Caco-2 (cell line): ENCODE measurements at places on chromosomes 7 and 10.
A peak's percentile ranks its signal among the peaks of the same experiment; 100 is the strongest.

- H3K27me3 ChIP-seq, result no peaks in the 10 kb centered on the region
- no peak overlapping the region for H3K4me3 ChIP-seq
- no peak for DNase-seq
- no peaks in the 10 kb centered on the region for H3K4me1 ChIP-seq
Measured at GRCh38 chr10:14126697-14127440, 203.9 kb downstream of the FRMD4A start.

DNA sequence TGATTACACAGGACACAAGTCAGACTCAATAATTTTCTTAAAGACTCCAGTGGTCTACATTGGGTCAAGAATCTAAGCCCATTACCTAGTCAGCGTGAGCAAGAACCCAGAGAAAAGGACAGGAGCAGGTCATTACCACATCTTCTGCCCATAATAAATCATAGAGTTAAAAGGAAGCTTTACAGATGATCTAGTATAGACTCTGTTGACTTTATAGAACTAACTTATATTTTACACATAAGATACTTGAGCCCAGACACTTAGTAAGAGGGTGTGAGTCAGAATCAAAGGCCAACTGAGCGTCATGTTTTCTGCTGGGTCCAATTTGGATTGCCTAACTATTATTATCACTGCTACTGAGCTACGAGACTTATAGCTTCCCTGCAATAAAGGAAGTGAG, 206.1 kb upstream of the NPSR1 start:
- no peak overlapping the region for H3K4me3 ChIP-seq
- H3K4me1 ChIP-seq, result no peaks in the 10 kb centered on the region
- no peaks in the 10 kb centered on the region for H3K36me3 ChIP-seq
- no peaks in the 10 kb centered on the region for H3K27me3 ChIP-seq
- DNase-seq, result no peak
- no peak overlapping the region for H3K27ac ChIP-seq

GRCh38 chr7:47413526-47414341, 168.2 kb downstream of the TNS3 start:
- peaks cover 6% of the 10 kb centered on the region for H3K36me3 ChIP-seq
- H3K27ac ChIP-seq, result peak overlapping the region; percentile 36
- H3K27me3 ChIP-seq, result no peaks in the 10 kb centered on the region

DNA sequence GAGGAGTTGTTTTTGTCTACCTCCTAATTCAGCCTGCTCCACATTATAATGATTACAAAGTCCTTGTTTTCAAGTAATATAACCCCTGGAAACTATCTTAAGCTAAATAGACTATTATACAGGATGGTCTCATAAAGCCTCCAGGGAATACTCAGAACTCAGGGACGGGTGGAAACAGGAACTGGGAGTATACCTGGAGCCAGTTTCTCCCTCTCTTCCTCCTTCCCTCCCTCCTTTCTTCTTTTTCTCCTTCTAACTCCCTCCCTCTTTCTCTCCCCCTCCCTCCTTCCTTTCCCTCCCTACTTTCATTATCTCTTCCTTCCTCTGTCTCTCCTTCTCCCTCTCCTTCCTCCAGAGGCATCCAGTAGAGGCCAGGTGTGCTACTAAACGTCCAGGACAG, 76.2 kb upstream of the PRR15 start:
- H3K27ac ChIP-seq, result peak overlapping the region; percentile 8
- H3K4me1 ChIP-seq, result peaks cover 29% of the 10 kb centered on the region
- H3K27me3 ChIP-seq, result no peaks in the 10 kb centered on the region
- H3K36me3 ChIP-seq, result no peaks in the 10 kb centered on the region; the same call in 1 of the 2 replicates
- H3K4me3 ChIP-seq, result no peak overlapping the region
- no peak for DNase-seq

- DNase-seq, result no peak
- H3K4me1 ChIP-seq, result peaks cover 6% of the 10 kb centered on the region; the same call in 1 of the 2 replicates
- H3K4me3 ChIP-seq, result peak overlapping the region; percentile 79
- no peak overlapping the region for H3K27ac ChIP-seq
- no peaks in the 10 kb centered on the region for H3K27me3 ChIP-seq
- H3K36me3 ChIP-seq, result no peaks in the 10 kb centered on the region
Measured at GRCh38 chr10:110209454-110209925, 2.1 kb downstream of the MXI1 start.

DNA sequence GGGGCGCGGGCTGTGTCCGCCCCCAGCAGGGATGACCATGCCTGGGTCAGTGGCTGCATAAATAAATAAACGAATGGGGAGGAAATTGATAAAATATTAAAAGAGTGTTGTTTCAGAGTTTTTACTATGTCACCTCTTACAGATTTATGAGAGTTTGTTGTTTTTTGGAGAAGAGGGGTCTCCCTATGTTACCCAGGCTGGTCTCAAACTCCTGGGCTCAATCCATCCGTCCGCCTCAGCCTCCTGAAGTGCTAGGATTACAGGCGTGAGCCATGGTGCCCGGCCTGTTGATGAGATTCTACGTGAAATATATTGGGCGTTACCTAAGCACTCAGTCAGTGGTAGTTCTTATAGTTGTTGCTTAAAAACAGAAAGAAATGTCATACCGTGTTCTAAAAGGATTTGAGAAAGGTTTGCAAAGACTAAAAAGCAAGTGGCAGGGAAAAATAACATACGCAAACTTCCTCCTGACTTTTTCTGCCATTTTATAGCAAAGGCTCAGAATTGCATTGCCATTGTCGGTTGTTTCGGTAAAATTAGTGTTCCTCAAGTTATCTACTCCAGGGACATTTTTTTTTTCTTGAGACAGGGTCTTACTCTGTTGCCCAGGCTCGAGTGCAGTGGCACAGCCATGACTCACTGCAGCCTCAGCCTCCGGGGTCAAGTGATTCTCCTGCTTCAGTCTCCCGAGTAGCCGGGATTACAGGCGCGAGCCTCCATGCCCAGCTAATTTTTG, 39.5 kb upstream of the FOXK1 start:
- peak overlapping the region; percentile 83 for H3K4me3 ChIP-seq
- H3K27ac ChIP-seq, result peak overlapping the region; percentile 98
- DNase-seq, result no peak

GRCh38 chr10:89888321-89889070, 187.1 kb downstream of the KIF20B start:
- no peaks in the 10 kb centered on the region for H3K4me1 ChIP-seq
- H3K4me3 ChIP-seq, result no peak overlapping the region
- H3K27ac ChIP-seq, result no peak overlapping the region

GRCh38 chr10:83685458-83685857, 453.9 kb upstream of the GHITM start:
- no peak overlapping the region for H3K4me3 ChIP-seq
- no peaks in the 10 kb centered on the region for H3K27me3 ChIP-seq
- no peaks in the 10 kb centered on the region for H3K36me3 ChIP-seq
- DNase-seq, result no peak
- no peaks in the 10 kb centered on the region for H3K4me1 ChIP-seq
- no peak overlapping the region for H3K27ac ChIP-seq

DNA sequence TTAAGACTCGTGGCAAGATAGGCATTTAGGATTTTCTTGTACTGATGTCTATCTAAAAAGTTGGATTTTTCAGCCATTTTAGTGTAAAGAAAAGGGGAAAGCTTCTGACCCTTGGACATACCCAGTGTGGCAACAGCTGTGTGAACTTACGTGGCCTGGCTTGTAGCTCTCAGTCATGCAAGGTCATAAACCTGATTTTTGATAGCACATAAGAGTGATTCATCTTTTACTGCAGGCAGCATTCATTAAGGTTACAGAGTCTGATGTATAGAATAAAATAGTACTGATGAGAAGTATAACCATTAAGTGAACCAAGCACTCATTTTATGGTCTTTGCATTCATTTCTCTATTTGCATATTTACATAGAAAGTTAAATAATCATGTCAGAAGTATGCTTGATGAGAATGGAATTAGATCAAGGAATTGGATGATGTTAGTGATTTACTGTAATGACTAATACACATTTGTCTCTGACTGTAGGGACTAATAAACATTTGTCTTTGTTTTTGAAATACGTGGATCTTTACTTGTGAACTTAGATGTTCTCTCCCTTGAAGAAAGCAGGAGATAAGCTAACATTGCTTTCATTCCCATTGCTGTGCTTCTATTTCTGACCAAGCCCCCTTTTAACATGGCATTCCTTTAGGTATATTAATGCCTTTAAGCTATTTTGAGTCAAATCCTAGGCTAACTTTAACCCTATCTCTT, 88.2 kb downstream of the GSDME start:
- peaks cover 10% of the 10 kb centered on the region for H3K4me1 ChIP-seq
- no peak overlapping the region for H3K4me3 ChIP-seq
- peak overlapping the region; percentile 25 for H3K27ac ChIP-seq
- no peaks in the 10 kb centered on the region for H3K36me3 ChIP-seq
- DNase-seq, result peak; percentile 16
